ENCODE measurements at places on chromosomes 1 and 21.

DNA sequence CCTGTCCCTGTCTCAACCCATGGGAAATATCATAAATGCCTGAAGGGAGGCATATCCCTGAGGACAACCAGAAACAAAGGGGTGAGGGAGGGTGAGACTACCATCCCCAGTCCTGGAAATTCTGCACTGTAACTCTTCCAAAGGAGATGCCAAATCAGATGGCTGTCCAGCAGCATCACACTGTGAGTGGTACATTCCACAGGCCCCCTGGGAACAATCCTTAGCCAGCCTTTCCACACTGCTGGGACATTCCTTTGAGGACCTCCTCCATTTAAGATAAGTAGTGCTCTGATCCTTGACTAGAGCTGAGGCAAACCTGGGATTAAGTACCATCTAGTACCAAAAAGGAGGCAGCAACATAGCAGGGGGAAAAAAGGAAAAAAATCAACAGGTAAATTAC lies 10.7 kb downstream of the IVL start:
- no peak for DNase-seq

DNA sequence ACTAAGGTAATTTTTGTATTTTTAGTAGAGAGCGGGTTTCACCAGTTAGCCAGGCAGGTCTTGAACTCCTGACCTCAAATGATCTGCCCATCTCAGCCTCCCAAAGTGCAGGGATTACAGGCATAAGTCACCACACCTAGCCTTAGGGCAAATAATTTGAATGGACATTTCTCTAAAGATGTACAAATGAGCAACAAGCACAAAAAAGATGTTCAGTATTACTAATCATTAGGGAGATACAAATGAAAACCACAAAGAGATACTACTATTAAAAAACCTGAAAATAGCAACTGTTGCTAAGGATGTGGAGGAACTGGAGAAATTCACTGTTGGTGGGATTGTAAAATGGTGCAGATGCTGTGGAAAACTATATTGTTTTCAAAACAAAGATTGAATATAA lies 79.1 kb downstream of the GABPA start:
- no peak for DNase-seq

DNA sequence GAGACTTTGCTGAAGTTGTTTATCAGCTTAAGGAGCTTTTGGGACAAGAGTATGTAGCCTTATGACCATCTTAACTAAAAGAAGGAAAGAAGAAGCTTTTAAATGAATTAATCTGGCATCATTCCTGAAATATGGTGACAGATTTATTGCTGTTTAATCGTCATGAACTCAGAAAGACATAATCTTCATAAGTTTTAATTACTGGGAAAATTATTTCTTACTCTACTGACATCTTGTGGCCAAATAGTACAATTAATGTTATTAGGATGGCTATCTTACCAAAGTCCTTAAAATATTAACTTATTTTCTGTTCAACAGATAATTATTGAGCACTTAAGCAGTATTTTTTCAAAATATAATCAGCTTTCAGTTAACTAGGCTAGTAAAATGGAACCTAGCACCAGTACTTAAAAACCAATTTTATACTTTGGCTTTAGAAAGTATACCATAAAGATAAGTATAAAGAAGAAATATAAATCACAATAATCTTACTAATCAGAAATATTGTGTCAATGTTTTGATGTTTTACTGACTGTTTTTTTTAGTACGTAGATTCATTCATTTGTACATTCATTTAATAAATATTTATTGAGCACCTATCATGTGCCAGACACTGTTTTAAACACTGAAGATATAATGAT lies 34.7 kb upstream of the GPR25 start:
- DNase-seq = peak; percentile 34

GRCh38 chr1:152886085-152886484 lies 8.0 kb downstream of the SMCP start:
- no peak for DNase-seq

Data from ACHN (cell line).